HCT116 (cell line): ENCODE measurements at places on chromosomes 12 and 14.

DNA sequence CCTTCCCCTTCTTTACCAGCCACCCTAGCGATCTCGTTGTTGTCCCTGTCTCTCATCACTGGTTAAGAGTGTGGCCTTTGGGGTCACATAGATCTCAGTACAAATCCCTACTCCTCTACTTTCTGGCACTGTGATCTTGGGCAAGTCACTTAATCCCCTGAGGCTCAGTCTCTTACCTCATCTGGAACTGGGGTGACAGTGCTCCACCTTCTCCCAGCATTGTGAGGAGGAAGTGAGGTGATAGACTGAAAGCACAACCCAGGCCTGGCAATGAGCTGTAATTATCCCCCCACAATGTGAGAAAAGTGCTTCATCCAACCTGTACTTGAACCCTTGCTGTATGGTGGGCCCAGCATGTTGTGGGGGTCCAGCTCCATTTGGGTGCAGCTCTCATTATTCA, 48.0 kb downstream of the IRAK3 start:
- DNase-seq = no peak

GRCh38 chr14:37147310-37147880, 25.0 kb downstream of the SLC25A21 start:
- DNase-seq = no peak

DNA sequence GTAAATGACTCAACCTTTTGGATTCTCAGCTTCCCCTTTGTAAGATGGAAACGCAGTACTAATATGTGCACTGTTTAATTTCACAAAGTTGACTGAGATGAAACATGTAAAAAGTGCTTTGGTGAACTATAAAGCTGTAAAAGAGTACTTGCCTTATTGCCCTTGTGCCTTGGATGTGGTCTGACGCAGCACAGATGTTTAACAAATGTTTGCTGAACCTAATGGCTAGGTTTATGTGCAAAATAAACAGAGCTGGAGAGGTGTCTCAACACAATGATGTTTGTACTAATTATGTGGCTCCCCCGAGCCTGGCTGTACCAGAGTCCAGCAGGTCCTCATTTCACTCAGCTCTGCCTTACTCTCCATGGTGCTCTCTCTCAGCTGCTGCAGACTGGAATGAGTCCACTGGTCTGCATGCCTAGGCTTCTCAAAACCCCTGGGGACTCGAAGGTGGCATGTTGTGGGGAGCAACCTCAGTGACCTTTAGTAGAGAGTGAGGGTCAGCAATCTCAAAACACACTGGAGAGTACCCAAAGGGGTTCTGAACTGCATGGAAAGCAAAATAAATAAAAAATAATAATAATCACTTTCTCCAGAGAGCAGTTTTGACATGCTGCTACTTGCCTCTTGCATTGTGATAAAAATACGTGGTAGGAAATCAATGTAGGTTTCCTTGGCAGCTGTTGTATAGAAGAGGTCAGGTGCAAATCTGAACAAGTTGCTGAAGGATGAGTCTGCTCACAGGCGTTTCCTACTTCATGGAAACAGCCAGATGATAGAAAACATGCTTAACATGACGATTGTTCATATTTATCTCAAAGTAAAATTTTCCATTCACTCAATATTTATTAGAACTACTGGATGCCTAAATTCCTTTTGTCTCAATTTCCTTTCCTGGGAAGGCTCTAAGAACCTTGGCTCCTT, 8.5 kb upstream of the AMIGO2 start:
- DNase-seq = no peak

- peak; percentile 27 for DNase-seq
Measured at GRCh38 chr12:8687846-8688601, 9.8 kb upstream of the RIMKLB start.

GRCh38 chr12:118959348-118959747, 22.0 kb upstream of the SRRM4 start:
- no peak for DNase-seq

DNA sequence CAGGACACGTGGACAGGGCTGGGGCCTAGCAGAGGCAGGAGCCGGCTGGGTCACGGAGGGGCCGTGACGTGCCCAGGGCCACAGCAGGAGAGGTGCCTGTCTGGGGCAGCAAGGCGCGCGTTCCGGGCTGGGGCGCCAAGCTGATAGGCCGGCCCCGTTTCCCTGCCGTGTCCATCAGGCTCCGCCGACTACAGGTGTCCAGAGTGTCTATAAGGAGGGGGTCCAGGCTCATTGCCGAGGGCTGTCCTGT, 18.5 kb downstream of the FBRSL1 start:
- DNase-seq = no peak

DNA sequence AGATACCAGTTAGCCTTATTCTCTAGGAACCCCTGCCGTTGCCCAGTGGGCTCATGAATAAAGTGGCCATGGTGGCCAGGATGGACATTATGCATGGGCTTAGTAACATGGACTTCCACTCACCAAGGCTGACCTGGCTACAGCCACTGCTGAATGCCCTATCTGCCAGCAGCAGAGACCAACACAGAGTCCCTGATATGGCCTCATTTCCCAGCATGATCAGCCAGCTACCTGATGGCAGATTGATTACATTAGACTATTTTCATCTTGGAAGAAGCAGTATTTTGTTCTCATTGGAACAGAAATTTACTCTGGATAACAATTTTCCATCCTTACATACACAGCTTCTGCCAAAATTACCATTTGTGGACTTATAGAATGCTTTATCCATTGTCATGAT, 16.2 kb upstream of the LPCAT3 start:
- no peak for DNase-seq

DNA sequence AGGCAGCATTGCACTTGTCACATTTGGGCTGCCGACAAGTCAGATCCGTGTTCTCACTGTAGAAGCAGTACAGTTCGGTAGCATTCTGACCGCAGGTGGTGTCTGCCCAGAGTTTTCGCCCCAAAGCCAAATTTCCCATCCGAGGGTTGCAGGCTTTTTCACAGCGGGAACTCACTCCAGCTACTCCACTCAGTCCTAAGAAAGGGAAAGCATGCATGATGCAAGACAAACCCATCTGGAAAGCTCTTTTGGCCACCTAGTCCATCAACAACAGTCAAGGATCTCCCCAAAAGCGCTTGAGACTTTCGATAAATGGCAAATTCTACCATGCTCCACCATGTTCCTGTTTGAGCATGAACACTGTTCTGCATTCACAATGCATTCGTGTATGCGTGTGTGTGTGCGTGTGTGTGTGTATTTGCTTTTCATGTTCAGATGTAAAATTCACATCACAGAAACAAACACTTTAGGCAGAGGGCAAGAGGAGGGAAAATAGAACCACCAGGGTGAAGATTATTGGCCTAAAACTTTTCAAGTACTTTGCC, 3.2 kb downstream of the NTN4 start:
- DNase-seq = no peak

DNA sequence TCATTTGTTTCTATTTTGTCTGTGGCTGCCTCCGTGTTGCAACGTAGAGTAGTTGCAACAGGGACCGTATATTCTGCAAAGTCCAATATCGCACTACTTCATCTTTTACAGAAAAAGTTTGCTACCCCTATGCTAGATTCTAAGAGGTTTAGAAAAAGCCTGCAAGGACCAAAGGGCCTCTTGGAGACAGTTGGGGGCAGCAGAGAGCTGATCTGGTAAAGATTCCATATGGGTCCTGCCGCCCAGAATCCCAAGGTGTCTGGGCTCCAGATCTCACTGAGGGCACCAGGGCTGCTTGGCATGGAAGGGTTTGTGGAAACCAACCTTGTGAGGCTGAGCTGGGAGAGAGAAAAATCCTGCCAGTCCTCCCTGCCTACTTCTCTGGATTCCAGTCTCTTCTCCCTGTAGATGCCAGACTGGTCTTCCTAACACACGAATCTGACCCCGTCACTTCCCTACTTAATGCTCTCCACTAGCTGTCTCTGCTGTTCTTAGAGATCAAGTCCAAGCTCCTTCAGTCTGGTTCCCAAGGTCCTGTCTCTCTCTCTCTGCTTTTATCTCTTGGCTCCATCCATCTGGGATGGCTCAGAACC, 74.6 kb downstream of the GLRX5 start:
- peak; percentile 42 for DNase-seq

GRCh38 chr14:24037658-24038037, 14.2 kb upstream of the CARMIL3 start:
- no peak for DNase-seq

DNA sequence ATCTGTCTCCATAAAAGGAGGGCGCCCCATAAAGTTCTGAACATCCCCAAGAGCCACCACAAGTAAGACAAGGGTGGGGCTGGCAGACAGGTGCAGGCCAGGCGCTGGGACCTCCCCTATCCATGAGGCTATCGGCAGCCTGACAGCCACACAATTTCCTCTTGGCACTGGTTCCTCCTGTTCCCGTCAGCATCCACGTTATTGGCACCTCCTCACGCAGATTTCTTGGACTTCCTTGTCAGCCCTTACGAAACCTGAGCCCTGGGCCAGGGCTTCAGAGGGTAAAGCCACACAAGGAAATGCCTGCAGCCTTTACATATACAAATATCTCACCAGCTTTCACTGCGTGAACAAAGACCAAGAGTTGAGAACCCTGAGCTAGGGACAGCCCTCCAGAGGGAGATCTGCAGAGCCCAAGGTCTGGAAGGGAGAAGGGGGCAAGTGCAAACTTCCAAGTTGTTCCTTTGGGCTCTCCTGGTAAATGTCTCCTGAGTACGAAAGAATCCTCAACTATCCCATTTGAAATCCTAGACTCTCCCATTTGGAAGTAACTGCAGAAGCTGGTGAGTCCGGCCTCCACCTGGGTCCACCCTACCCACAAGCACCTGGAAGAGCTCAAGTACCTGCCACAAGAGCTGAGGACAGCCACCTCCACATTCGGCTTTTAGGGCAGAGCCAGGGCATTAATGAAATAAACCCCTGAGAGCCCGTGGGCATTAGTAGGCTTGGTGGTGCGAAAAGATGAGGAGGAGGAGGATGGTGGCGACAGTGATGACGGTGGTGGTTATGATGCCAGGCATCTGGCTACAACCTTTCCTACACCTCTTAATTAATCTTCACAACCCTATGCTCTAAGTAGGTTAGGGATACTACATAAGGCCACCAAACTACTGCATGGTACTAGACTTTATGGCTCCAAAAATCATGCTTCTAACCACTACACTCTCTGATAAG, 5.5 kb upstream of the TC2N start:
- DNase-seq = no peak

GRCh38 chr12:87925021-87925420, 104.2 kb downstream of the C12orf50 start:
- DNase-seq = no peak

GRCh38 chr12:31201382-31201781, 124.6 kb downstream of the SINHCAF start:
- no peak for DNase-seq

GRCh38 chr12:57479043-57479375, 657 bp downstream of the ARHGAP9 start:
- no peak for DNase-seq
